Left renal cortex interstitium (tissue), 4 donors: ENCODE measurements at places on chromosomes 2 and 18.
A peak's percentile ranks its signal among the peaks of the same experiment; 100 is the strongest.

GRCh38 chr18:10377956-10378355, 76.5 kb upstream of the APCDD1 start:
- DNase-seq = no peak

DNA sequence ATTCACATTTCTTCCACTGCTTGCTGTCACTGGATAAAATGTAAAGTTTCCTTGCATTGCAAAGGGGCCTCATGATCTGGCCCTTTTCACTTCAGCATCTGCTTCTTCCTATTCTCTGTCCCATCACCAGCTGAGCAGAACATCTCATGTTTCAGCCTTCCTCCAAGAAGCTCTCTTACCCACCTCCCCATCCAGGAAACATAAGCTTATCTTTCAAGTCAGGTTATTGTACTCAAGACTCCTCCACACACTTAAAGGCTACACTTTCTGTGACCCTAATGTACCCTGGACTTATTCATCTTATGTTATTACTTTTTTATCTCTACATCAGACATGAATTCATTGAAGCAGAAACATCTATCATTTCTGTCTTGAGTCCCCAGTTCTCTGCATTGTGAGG, 230.5 kb downstream of the PMAIP1 start:
- DNase-seq = no peak

DNA sequence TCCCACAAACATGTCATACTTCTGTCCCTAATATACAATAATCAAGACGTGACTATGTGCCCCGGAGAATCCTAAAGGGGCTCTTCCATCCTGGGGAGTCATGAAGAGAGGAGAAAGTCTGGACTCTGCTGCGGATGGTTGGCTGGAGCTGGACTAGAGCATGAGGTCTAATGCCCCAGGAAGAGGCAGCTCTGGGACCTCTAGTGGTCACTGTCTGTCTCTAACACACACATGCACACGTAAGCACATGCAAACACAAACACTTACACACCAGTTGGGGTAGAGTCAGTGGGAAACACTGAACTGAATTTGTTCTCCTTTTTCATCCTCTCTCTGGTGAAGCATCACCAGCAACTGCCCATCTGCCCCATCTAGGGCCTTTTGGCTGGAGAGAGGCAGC, 271.6 kb downstream of the TDRD15 start:
- DNase-seq = no peak

DNA sequence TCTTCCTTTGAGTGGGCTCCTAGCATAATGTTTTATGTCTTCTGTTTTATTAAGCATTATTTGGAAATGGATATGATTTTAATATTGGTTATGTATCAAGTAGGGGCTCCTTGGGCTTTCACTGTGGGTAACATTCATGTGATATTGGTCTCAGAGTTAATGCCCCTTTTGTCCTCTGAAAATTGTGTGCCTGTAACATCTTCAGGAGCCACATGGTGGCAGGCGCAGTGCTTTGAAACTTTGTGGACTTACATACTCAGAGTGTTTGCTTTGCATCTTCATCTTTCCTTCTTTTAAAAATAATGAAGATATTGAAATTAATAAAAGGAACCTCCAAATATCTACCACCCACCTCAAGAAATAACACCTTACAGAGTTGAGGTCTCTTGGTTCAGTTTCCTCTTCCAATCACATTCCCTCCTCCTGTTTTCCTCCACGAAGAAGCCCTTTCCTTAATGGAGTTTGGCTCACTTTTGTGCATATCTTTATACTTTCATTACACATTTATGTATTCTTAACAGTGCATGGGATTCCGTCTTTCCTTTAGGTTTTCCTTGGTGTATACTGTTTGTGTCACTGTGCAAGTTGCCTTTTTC, 73.5 kb downstream of the LIMS1 start:
- DNase-seq = no peak

DNA sequence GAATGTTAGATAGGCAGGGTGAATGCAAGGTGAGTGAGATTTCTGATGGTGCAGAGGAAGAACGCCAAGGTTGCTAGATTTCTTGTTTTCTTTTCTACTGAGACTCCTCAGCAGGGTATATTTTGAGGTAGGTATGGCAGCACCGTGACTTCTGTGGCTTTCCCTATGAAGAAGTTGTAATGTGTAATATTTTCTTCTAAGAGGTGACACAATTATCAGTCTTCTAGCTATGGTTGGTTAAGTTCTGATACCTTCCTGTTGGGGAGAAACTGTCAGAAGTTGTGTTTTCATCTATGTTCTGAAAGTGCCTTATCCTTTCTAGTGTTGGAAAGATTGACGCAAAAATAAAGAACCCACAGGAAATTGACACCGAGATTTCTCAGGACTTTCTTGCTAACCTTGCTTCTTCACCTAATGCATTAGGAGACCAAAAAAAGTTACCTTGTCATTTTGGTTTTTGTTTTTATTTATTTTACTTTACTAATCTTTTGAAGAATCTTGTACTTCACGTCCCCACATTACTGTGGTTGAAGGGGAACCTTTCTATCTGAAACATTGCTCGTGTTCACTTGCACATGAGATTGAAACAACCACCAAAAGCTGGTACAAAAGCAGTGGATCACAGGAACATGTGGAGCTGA, 11.9 kb downstream of the IL18R1 start:
- DNase-seq = no peak

DNA sequence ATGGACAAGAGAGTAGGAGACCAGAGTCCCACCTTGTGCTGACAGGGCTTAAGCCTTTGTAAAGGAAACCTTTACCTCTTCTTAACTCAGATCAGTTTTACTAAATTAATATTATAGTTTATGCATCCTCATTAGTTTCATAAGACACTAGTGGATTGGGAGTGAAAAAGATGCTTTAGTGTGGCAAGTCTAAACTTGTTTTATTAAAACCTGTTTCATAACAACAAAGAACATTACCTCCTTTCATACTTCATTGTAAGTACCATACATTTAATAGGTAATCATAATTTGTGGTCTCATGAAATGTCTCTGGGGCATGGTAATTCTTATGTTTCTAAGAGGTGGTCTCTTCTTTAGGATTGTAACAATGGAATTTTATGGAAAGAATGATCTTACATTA, 63.4 kb downstream of the PIKFYVE start:
- DNase-seq = no peak

GRCh38 chr2:111117598-111118480, 2.9 kb upstream of the BCL2L11 start:
- DNase-seq = peak; percentile 29

- no peak for DNase-seq
Observed at GRCh38 chr18:9708057-9708433, at the start of gene RAB31. Gene RAB31, plus strand, starts transcription at chr18:9708301. Its CDS starts 105 bp downstream, at chr18:9708406.

GRCh38 chr2:225097035-225097434, 54.8 kb upstream of the DOCK10 start:
- DNase-seq = no peak

- DNase-seq = no peak
Observed at GRCh38 chr2:105744909-105745853, at the start of gene NCK2. Gene NCK2, plus strand, starts transcription at chr2:105744912. Its CDS starts 110,152 bp downstream, at chr2:105855064.

DNA sequence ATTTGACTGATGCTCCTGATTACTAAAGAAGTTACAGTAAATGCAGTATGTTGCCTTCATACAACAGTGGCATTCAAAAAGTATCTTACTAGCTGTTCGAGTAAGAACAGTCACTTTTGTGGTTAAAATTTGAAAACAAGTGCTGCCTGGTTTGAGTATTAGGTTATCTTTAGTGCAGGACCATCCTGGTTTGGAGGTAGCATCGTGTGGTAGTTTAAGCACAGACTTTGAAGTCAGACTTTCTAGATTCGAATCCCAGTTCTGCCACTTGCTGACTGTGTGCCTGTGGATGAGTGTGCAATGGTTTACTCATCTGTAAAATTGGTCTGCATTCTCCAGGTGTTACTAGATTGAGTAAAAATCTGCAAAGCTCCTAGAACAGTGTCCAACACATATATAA, 96.8 kb downstream of the SGPP2 start:
- DNase-seq = no peak

DNA sequence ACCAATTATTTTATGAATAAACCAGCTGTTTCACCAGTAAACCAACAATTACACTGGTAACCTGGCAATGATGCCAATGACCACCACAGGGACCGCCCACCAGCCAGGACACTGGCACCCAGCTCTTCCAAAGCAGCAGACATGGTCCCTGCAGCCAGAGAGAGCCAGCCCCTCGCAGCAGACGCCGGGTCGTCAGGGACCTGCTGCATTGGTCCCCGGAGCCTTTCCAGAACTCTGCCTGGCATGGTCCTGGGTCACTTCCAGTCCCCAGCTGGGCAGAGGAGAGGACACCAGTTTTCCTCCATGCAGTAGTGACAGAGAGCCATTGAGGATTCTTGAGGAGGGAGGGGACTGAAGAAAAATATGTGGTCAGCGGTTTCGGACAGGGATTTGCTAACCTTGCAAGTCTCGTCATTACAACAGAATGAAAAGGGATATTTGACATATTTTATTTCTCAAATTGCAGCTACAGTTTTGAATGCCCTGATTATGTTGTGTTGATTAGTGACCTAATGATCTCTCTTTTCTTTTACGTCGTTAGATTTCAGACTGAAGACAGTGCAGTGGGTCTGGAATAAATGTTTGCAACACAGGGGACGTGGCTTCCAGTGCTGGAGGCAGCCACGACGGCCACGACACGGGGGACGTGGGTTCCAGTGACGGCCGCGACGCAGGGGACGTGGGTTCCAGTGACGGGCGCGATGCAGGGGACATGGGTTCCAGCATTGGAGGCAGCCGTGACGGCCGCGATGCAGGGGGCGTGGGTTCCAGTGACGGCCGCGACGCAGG, 154.5 kb downstream of the TPO start:
- no peak for DNase-seq

DNA sequence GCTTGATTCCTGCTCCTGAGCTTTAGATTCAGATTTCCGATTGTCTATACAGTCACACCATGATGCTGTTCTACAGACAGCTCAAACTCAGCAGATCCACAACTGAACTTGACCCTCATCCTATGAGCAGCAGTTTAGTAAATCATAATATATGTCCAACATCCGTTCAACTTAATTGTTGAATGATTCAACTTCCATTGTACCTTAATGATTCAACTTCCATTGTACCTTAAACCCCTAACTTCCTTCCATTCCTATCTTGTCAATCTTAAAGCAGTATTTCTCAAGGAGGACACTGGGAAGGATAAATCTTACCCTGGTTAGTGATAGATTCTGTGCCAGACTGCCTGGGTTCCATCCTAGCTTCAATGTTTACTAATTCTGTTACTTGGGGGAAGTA, 60.1 kb downstream of the PIGN start:
- DNase-seq = no peak

GRCh38 chr2:165870346-165870745, 76.3 kb upstream of the GALNT3 start:
- no peak for DNase-seq

DNA sequence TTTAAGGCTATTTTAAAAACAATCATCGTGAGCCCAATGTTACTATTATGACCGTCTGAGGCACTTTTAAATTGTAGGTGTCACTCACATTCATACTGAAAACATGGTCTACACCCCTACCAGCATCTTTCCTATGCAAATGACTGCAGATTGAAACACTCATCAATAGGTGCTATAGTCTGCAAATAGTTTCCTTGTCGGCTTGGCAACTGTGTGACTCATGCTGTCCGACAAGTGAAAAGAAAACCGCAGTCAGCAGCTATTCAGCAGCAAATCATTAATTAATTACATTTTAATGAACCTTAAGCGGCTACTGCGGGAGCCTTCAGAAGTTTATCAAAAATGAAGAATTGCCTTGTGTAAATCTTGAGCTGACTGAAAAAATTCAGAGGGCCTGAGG, 134.4 kb downstream of the FIGN start:
- DNase-seq = no peak

GRCh38 chr18:27627927-27628326, 442.8 kb upstream of the CHST9 start:
- no peak for DNase-seq

- DNase-seq = no peak
Observed at GRCh38 chr2:241584436-241584835, 25.9 kb downstream of the BOK start.

GRCh38 chr2:46857871-46858701, 57.5 kb downstream of the MCFD2 start:
- no peak for DNase-seq

- no peak for DNase-seq
Observed at GRCh38 chr2:172348555-172349288, 78.7 kb upstream of the ITGA6 start.

DNA sequence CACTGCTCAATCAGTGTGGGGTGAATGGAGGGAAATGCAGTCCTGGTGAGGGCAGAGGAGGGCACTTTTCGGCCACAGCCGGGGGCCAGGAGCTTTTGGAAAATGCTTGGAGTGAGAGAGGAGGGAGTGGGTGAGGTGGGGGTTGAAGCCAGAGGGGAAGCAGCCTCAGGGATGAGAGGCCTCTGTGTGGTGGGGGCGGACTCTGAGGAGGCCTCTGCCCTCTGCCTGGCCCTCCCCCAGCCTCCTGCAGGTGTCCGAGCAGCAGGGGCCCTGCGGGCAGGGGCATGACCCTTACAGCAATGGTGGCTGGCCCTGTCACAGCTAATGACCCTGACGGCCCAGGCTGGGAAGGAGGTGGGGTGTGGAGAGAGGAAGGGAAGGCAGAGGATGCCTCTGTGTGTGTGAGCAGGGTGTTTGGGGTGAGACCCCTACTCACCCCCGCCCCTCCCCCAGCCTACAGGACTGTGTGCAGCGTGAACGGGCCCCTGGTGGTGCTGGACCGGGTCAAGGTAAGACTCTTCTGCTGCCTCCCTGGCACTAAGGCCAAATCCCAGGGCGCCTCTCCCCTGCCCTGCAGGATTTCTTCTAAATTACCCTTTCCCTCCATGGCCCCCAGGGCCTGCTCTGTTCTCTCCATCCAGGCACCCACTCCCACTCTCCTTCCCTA, 7.6 kb downstream of the ATP6V1B1 start:
- no peak for DNase-seq

- DNase-seq = no peak
Observed at GRCh38 chr2:100246163-100247145, 75.8 kb downstream of the LONRF2 start.

DNA sequence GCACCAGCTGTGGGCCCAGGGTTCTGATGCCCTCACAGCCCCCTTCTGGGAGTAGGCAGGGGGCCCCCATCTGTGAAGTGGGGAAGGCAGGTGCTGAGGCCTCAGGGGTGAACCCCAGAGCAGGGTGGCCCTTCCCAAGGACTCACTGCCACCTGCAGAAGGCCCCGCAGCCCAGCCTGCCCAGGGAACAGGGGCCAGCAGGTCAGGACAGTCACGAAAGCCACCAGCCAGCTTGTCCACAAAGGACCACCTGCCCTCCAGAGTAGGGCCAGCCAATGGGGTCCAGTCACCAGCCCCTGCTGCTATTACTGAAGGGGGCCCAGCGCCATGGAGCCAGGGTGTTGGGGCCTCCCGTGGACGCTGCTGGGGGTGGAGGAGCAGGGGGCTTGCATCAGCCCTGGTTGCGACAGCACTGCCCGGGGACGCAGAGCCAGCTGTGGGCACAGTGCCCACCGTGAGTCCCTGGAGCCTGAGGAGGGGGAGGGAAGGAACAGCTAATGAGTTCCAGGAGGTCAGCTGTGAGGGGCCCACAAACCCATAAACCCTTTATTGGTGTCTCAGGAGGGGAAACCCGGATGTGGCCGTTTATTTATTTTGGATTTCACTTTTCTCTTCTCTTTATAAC, 11.5 kb upstream of the SNED1 start:
- DNase-seq = no peak
